Osteocyte (in vitro differentiated cells): ENCODE measurements at places on chromosomes 12 and 14. TPM values are rescaled to one million over a fixed set of nuclear protein-coding genes. Genes with fewer than 3 reads are reported as not detected.

Gene PTCSC3
- not detected in 2 replicates for total RNA-seq

Gene GLIPR1L1
- not detected in 2 replicates for total RNA-seq

Gene USP44
- 0.39 and 0.73 TPM in 2 replicates for total RNA-seq

Gene PPP4R4
- total RNA-seq: not detected in 2 replicates

Gene CD163
- total RNA-seq: not detected in 2 replicates

Gene DNAJC22
- total RNA-seq: 0.55 and 0.99 TPM in 2 replicates

Gene FOS
- total RNA-seq: 438 and 598 TPM in 2 replicates

Gene TTC6
- total RNA-seq: not detected in 2 replicates

Gene NEUROD4
- total RNA-seq: not detected in 2 replicates

Gene RTL1
- total RNA-seq: not detected in 2 replicates

Gene NUDT14
- total RNA-seq: 38.4 and 39.1 TPM in 2 replicates

Gene EML5
- 0.18 and 0.19 TPM in 2 replicates for total RNA-seq

Gene SERPINA5
- 0.16 TPM in 1 of 2 replicates, not detected in the other for total RNA-seq

Gene FAM177A1
- total RNA-seq: 68.3 and 76.5 TPM in 2 replicates

Gene PMCH
- total RNA-seq: not detected in 2 replicates

Gene CISTR
- not detected in 2 replicates for total RNA-seq

Gene OXA1L
- 114 and 122 TPM in 2 replicates for total RNA-seq

Gene PPHLN1
- total RNA-seq: 56.6 and 60.7 TPM in 2 replicates

Gene PACS2
- total RNA-seq: 109 and 115 TPM in 2 replicates

Gene LRCOL1
- not detected in 2 replicates for total RNA-seq

Gene LALBA
- total RNA-seq: not detected in 2 replicates

Gene FLRT2
- total RNA-seq: 168 and 181 TPM in 2 replicates

Gene SPIC
- not detected in 2 replicates for total RNA-seq

Gene CD69
- total RNA-seq: not detected in 2 replicates

Gene TRHDE
- total RNA-seq: 0.21 and 0.64 TPM in 2 replicates

Gene TPPP2
- not detected in 2 replicates for total RNA-seq

Gene SLC10A1
- total RNA-seq: not detected in 2 replicates

Gene CLEC6A
- not detected in 2 replicates for total RNA-seq

Gene PSMA6
- total RNA-seq: 137 and 146 TPM in 2 replicates

Gene SNAPC1
- 8.9 and 9.1 TPM in 2 replicates for total RNA-seq

Gene REP15
- 1.4 and 1.6 TPM in 2 replicates for total RNA-seq

Gene EXOC3L4
- 0.86 TPM in 1 of 2 replicates, not detected in the other for total RNA-seq

Gene TSPAN9
- 102 and 114 TPM in 2 replicates for total RNA-seq
